ENCODE measurements at places on chromosomes 1 and 21.

- DNase-seq: no peak
Observed at GRCh38 chr1:10608690-10609089, 133.9 kb downstream of the PEX14 start.

DNA sequence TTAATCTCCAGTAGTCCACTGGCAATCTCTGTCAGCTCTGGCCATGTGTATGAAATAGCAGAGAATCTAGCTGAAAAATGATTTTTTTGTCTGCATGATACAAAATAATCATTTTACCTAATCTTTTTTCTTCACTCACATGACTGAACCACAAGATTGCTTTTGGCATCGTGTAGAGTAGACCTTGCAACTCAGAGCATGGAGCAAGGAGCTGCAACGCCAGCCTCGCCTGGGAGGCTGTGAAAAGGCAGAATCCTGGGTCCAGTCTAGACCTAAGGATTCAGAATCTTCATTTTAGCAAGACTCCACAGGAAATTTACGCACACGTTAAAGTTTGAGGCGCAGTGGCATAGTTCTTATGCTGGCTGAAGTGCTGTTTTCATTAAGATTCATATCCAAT lies 40.2 kb downstream of the TOMM20 start:
- no peak for DNase-seq

- DNase-seq: no peak
Observed at GRCh38 chr21:27674041-27674615, 707.2 kb upstream of the ADAMTS5 start.

DNA sequence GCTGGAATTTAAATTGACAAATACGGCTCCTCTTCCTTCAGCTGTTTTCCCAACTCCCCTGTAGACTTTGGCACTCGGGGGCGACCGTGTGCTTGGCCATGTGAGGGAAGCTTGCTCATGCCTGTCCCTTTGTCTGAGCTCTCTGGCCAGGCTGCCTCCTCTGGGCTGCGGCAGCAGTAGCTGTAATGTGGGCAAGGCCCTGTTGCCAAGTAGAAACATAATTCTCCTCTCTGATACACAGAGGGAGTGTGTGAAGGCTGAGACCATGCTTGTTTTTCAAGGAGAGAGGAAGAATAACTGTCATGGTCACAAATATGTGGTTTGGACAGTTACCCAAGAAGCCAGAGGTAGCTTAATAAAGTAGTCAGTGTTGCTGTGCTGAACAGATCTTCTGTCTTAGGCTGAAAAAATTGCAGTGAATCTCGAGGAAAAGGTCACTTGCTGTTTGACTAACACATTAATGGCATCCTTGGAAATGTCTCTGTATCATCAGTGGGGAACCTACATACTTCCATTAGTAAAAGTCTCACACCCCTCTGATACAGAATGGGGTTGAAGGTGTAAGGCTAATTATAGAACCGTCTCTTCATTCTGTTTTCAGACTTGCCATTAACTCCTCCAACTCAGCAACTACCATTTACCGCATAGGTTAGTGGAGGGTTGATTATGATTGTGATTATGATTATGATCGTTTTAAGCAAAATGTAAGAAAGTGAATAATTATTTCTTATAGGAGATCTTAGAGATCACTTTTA lies 94.6 kb downstream of the TGFB2 start:
- no peak for DNase-seq

GRCh38 chr1:17404034-17404684 lies 32.2 kb downstream of the PADI6 start:
- no peak for DNase-seq

DNA sequence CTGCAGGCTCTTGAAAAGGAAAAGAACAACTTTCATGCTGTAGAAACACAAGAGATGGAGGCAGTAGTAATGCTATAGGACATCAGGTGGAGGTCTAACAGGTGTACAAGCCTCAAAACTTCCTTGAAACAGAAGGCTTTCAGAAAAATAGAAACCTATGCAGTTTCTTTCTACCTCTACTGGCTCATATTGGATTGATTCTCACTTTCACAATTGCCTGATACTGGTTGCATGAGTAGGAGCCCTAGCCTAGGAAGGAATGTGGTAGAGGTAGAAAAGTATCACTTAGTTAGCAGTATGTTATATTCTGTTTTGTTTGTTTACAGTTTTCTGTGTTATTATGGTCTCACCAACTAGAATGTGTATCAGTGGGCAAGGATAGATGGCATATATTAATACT lies 175.4 kb upstream of the GORAB start:
- no peak for DNase-seq

DNA sequence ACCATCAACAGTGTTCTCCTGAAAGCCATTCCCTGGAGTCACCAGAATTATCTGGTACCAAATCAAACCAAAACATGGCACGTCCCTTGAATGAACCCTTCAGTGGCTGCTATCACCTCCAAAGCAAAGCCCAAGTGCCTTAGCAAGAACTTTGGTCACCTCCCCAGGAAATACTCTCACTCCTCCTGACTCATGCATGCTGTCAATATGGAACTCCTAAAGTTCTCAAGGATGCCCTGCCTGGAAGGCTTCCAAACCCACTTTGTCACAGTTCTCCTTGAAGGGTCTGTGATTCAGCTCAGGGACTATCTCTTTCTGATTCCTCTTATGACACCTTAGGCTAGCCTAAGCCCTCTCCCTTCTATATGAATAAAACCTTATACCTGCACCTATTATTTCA lies 146.1 kb upstream of the RUNX1 start:
- DNase-seq: no peak

- no peak for DNase-seq
Observed at GRCh38 chr1:43388613-43389012, 987 bp downstream of the MED8 start.

DNA sequence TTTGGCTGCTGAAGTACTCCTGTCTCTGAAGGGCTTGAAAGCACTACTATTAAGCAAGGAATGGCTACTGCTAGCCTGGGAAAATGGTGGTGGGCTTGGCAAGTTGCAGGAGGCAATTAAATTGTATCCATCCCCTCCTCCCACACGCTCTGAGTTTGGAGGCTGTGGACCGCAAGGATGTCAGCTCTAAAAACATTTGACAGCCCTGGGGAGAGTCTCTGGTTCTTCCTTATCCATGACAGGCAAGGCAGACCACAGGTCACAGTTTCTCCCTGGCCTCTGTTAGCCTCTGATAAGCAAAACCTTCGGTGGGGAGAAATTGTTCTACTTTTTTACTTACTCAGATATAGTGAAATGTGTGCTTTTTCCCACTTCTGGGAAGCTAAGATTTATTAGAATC lies 46.6 kb downstream of the S1PR1 start:
- no peak for DNase-seq

DNA sequence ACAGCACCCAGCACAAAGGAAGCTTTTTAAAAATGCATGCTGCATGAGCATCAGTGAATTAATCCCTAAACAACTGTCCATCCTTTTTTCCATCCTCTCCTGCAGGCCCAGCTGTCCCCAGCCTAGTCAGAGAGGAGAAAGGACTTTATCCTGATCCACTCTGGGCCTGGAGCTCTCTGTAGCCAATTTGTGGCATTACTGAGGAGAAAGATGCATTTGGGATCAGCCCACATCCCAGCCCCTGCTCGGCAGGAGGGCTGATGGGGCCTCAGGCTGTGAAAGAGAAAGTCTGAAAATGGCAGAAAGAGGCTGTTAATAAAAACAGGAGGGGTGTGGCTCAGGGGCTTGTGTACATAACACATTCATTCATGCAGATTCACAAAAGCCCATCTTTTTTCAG lies 37.5 kb upstream of the ATP2B4 start:
- no peak for DNase-seq

DNA sequence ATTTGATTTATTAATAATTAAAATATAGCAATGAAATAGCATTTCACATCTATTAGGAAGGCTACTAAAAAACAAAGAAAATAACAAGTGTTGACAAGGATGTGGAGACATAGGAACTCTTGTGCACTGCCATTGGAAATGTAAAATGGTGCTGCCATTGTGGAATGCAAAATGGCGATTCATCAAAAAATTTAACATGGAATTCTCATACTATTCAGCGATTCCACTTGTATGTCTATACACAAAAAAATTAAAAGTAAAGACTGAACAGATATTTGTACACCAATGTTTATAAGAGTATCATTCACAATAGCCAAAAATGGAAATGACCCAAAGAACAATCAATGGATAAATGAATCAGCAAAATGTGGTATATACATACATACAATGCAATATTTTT lies 101.3 kb upstream of the S1PR1 start:
- no peak for DNase-seq

- DNase-seq: no peak
Observed at GRCh38 chr1:16189003-16189402, 23.4 kb downstream of the ARHGEF19 start.

DNA sequence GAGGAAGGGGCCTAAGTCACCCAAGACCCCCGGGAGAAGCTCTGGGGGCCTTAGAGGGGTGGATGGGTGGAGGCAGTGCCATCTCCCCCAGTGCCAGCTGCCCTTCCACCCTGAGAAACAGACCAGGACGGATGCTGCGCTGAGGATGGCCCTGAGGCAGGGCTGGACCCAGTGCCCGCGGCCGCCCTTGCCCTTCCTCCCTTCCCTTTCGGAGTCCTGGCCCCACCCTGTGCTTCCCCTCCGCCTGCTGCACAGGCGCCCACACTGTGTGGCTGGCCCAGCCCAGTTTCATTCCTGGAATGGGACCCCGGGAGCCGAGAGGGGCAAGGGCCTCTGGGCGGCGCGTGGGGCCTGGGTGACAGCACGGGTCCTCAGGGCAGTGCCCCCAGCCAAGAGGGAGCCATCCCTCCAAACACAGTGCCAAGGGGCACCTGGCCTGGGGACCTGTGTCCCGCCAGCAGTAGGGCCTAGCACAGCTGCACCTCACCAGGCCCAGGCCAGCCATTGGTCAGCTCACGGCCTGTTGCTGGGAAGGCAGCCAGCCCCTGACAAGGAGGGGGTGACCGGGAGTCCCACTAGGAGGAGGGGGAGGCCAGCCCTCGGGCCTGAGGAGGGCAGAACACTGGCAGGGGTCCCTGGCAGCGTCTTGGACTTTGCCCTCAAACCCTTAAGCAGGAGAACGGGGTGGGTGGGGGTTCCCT lies 13.4 kb upstream of the SKI start:
- DNase-seq: no peak

- DNase-seq: no peak
Observed at GRCh38 chr1:63545780-63546179, 22.5 kb downstream of the EFCAB7 start.

DNA sequence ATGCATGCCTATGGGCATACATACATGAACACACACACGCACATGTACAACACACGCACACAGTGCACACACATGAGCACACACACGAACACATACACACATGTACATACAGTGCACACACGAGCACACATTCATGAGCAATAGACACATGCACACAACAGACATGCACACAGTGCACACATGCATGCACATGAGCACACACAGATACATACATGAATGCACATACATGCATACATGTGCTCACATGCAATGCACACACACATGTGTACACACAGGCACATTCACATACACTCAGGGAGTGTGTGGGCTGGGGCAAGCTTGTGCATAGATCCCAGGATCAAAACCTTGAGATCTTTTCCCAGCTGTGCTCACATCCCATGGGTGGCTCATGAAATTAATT lies 18.9 kb downstream of the CRYAA start:
- DNase-seq: no peak

DNA sequence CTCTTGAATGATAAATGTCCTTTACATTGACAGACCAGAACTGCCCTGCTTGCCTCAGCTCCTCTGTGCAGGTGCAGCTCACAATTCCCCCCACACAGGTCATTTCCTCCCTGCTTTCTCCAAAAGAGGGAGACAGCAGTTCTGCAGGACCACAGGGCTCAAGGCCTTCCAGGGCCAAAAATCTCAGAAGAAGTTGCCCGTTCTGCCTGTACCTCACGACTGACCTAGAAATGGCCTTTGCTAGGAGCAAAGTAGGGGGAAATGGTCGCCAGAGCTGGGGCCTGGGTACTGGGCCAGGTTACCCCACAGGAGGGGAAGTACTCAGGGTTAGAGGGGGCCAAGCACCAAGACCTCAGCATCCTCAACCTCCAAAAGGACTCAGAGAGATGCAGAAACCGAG lies 11.1 kb downstream of the RNU1-2 start:
- DNase-seq: no peak

DNA sequence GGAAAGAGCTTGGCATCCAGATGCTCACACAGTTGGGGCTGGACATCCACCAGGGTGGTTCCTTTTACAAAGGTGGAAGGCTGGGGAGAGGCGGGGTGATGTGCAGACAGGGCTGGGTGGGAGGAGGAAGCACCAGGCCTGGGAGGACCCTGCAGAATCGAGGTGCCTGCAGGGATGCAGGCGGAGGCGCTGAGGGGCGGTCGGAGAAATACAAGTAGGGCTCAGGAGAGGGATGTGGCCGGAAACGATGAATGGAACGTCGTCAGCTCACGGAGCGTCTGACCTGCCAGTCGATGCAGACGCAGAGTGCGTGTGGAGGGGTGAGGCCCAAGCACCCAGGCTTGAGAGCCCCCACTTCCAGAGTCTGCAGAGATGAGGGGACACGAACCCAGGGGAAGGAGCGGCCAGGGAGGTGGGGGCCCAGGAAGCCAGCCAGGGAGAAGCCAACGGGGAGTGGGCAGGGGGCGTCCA lies 63.4 kb downstream of the TRIM11 start:
- no peak for DNase-seq

DNA sequence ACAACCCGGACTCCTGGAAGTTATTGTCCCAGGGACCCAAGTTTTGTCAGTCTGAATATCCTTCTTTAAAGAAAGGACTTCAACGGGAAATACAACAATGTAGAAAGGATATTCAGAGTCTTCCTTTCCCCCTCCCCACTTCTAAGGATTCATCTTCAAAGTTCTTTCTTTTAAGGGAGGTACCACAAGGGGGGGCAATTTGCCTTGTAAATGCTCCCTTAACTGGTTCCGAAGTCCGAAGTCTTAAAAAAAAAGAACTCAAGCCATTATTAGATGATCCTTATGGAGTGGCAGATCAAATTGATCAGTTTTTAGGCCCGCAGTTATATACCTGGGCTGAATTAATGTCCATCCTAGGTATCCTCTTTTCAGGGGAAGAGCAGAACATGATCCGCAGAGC lies 47.0 kb downstream of the SERINC2 start:
- no peak for DNase-seq

GRCh38 chr1:237269938-237270337 lies 228.0 kb downstream of the RYR2 start:
- DNase-seq: no peak

- DNase-seq: no peak
Observed at GRCh38 chr1:213623862-213624261, 363.9 kb upstream of the PROX1 start.

DNA sequence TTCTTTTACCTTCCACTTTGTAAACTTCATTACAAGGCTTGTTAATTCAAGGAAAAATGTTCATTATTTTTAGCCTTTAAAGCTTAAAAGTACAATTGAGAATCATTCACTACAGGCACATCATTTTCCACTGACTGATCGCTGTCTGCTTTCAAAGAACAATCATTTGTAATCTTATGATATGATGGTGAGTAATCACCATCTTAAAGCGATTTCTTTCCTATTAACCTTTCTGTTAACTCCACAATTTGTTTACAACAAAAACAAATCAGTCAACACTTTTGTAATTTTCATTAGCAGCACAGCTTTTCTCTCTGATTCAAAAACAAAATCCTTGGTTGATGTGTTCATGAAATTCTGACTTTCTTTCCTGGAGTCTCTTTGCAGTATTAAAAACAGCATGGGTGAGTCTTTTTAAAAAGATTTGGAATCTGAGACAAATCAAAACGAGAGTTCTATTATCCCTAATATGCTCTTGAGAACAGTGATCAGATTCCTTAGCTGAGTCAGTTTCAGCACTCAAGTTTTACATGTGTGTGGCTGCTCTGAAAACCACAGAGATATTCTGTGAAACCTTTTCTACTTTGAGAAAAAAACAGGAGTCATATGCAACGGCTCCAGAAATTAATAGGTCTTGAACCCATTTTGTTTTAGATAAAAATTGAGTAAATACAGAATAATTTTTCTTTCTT lies 145.8 kb upstream of the TMPRSS15 start:
- no peak for DNase-seq

- DNase-seq: no peak
Observed at GRCh38 chr1:221530791-221531190, 211.1 kb downstream of the DUSP10 start.

Measured in hypothalamus (tissue), 51 donors.